Stimulated activated CD4-positive, alpha-beta T cell treated with anti-CD3 and anti-CD28 coated beads, Interleukin-1b, Interleukin-23, amount 100 ng/mL, for 24 hours (primary cell): ENCODE measurements at places on chromosomes 13 and 19.

- no peak for DNase-seq
Measured at GRCh38 chr13:83386609-83387008, 495.7 kb downstream of the SLITRK1 start.

GRCh38 chr13:73245246-73245645, 186.4 kb downstream of the KLF5 start:
- no peak for DNase-seq

- no peak for DNase-seq
Measured at GRCh38 chr13:99203601-99204579, 3.2 kb downstream of the UBAC2 start.

- DNase-seq: no peak
Measured at GRCh38 chr19:19268453-19269385, 4.4 kb downstream of the TM6SF2 start.

DNA sequence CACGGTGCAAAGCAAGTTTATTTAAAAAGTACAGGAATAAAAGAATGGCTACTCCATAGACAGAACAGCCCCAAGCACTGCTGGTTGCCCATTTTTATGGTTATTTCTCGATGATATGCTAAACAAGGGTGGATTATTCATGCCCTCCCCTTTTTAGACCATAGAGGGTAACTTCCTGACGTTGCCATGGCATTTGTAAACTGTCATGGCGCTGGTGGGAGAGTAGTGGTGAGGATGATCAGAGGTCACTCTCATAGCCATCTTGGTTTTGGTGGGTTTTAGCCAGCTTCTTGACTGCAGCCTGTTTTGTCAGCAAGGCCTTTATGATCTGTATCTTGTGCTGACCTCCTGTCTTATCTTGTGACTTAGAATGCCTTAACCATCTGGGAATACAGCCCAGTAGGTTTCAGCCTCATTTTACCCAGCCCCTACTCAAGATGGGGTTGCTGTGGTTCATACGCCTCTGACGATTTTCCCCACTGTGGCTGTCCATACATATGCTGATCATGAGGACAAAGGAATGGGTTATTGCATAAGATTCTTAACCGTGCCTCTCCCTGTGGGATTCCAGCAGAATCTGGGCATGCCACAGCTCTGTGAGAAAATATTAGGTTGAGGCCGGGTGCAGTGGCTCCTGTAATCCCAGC, 36.9 kb upstream of the ZNF507 start:
- no peak for DNase-seq

DNA sequence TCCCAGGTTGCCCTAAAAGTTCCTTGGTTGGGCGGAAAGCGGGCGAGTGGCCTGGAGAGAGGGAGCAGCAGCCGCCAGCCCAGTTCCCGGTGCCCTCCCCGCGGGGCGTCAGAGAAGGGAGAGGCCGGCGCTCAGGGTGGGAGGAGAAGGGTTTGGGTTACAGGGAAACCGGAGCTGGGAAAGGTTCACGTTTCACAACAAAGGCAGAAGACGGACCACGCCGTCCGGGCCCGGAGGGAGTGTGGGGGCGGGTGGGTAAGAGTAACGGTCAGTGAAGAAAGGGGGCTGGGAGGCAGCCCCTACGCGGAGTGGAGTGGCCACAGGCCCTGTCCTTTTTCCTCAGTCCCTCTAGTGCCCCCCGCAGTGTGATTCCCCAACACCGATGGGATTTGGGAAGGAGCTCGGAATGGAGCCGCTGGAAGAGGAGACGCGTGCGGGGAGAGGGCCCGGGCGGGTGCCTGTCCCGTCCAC, 1.6 kb downstream of the SIX5 start:
- no peak for DNase-seq

- DNase-seq: no peak
Measured at GRCh38 chr19:15330801-15331418, 1.4 kb downstream of the BRD4 start.

DNA sequence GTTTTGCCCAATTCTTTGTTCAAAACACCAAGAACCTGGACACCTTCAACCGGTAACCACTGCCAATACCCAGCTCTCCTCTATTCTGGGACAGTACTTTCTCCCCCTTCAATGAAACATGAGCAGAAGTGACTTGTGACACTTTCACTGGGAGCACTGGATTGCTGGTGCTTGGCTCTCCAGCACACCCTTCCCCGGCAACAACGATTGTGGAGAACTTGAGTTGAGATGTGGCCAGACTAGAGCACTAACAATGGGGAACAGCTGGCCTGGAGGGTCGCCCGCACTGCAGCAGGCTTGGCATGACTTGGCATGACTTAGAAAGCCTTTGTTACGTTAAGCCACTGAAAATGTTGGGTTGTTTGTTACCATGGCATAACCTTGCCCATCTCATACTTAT, 7.5 kb upstream of the B3GLCT start:
- DNase-seq: no peak
